Dermis microvascular lymphatic vessel endothelial cell (primary cell): ENCODE measurements at places on chromosomes 13 and 19. TPM values are rescaled to one million over a fixed set of nuclear protein-coding genes. Genes with fewer than 3 reads are reported as not detected.

Gene RGS9BP
- 0.39 and 0.89 TPM in 2 replicates for total RNA-seq

Gene LHFPL6
- 31.8 and 69.2 TPM in 2 replicates for total RNA-seq

Gene ZNF331
- 4.2 and 7.2 TPM in 2 replicates for total RNA-seq

Gene JSRP1
- not detected in 2 replicates for total RNA-seq

Gene DLL3
- 0.25 and 0.39 TPM in 2 replicates for total RNA-seq
